Fibroblast of the aortic adventitia (primary cell): ENCODE measurements at places on chromosomes 7 and 10. TPM values are rescaled to one million over a fixed set of nuclear protein-coding genes. Genes with fewer than 3 reads are reported as not detected.

The XRCC2 gene
- 1.1 and 8.1 TPM in 2 replicates for total RNA-seq

The BTBD16 gene
- total RNA-seq: 0.09 TPM in 1 of 2 replicates, not detected in the other

The AKR1C4 gene
- not detected in 2 replicates for total RNA-seq

The LRGUK gene
- 0.09 and 0.82 TPM in 2 replicates for total RNA-seq

The PALD1 gene
- 0.16 and 0.18 TPM in 2 replicates for total RNA-seq

The ITPRIP gene
- total RNA-seq: 6.2 and 15.7 TPM in 2 replicates

The CNTNAP2 gene
- total RNA-seq: under 0.01 TPM in 1 of 2 replicates, not detected in the other

The SH2D4B gene
- total RNA-seq: not detected in 2 replicates

The ITGB8 gene
- 17.7 and 79.2 TPM in 2 replicates for total RNA-seq

GRCh38 chr7:116384936-116385635 is 114.5 kb upstream of the CAV2 start:
- no peak for DNase-seq

- DNase-seq: no peak
Measured at GRCh38 chr10:44967616-44968015, 8.0 kb downstream of the RASSF4 start.

- DNase-seq: peak; percentile 81
Measured at GRCh38 chr10:51302316-51302715, 228.0 kb downstream of the PRKG1 start.

DNA sequence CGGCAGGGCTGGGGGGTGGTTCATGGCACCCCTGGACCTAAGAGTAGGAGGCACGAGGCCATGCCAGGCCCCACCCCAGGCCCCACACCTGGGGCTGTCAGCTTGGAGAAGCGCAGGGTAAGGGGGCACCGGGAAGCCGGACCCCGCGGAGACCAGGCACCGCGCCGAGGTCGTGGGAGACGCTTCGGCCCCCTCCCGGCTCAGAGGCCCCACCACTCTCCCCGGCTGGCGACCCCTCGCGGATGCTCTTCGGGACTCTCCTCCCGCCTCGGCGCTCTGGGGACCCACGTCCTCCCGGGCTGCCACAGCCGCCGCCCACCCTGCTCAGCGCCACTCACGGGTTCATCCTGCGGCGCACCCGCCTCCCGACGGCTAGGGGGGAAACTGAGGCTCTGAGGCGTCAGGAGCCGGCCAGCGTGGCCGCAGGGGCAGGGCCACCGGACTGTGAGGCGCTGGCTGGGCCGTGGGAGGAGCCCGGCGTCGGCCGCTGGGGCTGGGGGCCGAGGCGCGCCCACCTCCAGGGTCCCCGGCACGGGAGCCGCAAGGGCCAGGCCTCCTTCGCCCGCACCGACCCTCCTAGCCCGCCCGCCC is 25.9 kb downstream of the PDGFA start:
- DNase-seq: no peak

GRCh38 chr7:91031757-91032156 is 232.5 kb upstream of the FZD1 start:
- no peak for DNase-seq

DNA sequence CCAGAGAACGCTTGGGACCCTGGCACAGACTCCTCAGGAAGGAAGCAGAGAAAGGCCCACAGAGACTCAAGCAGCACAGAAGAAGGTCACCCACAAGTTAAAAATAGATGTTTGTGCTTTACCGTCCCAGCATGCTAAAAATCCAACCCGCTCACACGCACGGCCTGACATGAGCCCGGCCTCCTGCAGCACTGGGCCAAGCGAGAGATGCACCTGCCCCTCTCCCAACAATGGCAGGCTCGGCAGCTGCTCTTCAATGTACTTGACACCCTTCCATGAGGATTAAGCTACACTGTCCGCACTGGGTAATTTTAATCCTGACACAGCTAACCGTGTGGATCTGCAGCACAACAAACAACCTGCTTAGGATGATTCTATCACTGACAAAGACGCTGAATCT is 9.3 kb downstream of the DIP2C start:
- DNase-seq: no peak

GRCh38 chr7:38628630-38629385 is 2.4 kb downstream of the AMPH start:
- DNase-seq: peak; percentile 9

DNA sequence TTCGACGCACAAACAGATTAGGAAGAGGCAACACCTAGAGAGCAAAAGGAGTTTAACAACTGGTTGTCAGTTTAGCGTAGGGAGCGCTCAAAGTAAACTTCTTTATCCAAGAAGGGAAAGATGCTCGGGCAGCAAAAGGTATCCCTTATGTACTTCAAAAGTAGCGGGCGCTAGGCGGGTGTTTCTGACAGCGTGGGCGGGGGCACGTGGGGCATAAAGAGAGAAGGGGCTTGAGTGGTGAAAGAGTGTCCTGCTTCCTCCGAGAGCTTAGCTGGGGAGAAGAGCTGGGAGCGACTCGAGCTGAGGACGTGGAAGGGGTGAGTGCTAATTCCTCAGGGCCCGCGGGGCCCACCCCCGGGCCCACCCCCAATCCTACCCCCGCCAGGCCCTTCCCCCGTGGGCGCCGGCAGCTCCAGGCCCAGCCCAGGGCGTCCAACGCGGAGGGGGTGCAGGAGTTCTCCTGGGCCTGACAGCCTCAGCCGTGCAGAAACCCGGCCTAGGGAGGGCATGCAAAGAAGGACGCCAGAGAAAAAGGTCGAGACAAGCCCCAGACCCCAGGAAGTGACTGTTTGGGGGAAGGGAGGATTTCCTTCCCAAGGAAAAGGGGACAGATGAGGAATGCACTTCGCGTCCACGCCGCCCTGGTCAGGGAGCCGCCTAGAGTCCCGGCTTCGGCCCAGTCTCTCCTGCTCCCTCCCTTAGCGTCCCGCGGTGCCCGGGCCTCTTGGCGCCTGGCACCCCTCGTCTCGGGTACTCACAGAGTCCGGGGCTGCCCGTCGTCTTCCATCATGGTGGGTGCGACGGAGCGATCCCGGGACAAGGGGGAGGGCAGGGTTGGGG is 868 bp downstream of the TIAL1 start:
- DNase-seq: peak; percentile 38

GRCh38 chr10:130175074-130175473 is 38.9 kb downstream of the GLRX3 start:
- DNase-seq: no peak

DNA sequence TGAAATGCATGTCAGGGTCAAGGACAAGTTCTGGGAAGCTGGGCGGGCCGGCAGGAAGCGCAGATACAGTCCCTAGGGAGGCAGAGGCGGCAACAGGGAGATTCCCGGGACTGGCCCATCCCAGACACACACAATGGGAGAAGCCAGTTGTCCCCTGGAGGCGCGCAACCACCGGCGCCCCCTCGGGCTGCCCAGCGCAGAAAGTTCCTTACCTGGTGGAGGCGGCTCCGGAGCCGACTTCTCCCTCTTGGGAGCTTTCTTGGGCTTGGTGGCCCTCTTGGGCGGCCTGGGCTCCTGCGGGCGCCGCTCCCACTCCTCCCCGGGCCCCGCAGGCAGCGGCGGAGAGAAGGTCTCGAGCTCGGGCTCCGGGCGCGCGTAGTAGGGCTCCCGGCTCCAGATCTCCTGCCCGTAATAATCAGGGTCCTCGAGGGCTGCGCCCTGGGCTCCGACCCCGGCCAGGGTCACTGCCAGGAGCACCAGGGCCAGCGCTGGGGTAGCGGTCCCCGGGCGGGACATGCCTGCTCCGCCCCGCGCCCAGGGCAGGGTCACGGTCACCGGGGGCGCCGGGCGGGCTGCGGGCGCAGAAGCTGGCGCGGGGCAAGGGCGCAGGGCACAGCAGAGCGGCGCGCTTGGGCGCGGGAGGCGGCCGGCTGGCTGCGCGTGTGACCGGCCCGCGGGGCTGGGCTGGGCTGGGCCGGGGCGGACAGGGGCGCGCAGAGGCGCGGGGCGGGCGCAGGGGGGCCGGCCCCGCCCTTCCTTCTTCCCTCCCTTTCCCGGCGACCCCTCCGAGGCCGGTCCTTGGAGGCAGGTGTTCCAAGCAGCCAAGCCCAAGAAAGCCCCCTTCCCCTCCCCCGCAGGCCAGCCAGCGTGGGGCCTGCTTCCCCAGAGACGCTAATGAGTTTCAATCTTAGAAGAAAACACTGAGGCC is at the start of gene CPXM2:
Gene CPXM2 (minus strand): TSS at position 664 of the 928 bp plus-strand sequence. CDS start 148 bp downstream, at position 516.
- no peak for DNase-seq

GRCh38 chr7:41640487-41640886 is 62.4 kb downstream of the INHBA start:
- peak; percentile 7 for DNase-seq

- DNase-seq: no peak
Measured at GRCh38 chr10:3803927-3804741, 19.1 kb upstream of the KLF6 start.

DNA sequence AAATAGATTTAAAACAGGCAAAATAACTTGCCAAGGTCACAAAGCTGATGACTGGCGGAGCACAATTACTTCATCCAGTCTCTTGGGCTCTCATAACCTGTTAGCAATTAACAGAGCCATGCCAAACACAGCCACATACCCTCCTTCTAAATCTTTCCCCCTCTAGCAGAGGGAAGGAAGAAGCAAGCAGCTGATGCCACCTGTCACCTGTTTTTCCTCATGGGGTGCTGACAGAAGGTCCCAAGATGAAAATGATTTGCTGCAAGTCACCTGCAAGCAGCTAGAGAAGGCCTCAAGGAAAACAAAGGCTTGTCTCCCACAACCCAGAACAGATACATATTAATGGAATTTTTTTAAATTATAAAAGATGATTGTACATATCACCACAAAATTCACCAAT is 117.8 kb downstream of the GFRA1 start:
- no peak for DNase-seq

GRCh38 chr7:95609277-95609971 is 13.1 kb upstream of the PDK4 start:
- DNase-seq: peak; percentile 44

- DNase-seq: peak; percentile 37
Measured at GRCh38 chr7:81676105-81676811, 93.6 kb downstream of the HGF start.

DNA sequence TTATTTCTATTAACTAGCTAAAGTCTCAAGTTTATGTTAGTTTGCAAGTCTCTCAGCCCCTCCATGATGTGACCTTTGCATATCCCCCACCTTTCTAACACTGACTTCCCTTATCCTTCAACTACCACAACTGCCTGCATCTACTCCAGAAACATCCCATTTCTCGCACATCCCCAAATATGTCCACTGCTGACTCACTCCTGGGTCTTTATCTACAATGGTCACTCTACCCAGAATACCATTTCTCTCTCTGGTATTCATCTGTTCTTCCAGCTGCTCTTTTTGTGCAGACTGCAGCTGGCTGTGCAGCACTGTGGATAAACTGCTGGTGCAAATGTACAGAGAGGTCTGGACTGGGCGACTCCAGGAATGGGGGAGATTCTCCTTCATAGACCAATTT is 32.7 kb upstream of the PRSS1 start:
- DNase-seq: no peak
